ENCODE measurements at places on chromosomes 2 and 18.

GRCh38 chr2:101160454-101160853 is 9.3 kb upstream of the TBC1D8 start:
- DNase-seq = peak; percentile 69

DNA sequence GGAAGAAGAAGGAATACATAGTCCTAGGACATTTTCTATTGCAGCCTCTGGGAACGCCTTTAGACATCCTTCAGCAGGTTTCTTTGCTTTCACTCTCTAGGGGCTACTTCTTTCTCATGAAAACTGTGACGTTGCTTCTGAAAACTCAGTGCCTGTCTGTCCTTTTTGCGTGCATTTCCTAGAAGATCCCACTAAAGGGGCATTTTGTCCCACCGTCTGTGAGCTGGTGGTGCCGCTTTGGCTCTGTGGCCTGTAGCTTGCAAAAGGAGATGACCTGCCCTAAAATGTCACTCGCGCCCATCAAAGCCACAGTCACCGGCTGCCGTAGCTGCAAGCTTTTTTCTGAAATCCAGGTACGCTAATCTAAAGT is 579 bp downstream of the STAT4 start:
- DNase-seq = no peak

- DNase-seq = no peak
Observed at GRCh38 chr18:8912348-8913326, 189.9 kb upstream of the NDUFV2 start.

DNA sequence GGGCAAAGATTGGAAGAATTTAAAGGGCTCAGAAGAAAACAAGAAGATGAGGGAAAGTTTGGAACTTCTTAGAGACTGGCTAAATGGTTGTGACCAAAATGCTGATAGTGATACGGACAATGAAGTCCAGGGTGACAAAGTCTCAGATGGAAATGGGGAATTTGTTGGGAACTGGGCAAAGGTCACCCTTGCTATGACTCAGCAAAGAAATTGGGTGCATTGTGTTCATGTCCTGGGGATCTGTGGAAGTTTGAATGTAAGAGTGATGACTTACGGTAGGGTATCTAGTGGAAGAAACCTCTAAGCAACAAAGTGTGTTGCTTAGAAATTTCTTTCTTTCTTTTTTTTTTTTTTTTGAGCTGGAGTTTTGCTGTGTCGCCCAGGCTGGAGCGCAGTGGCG is 6.0 kb upstream of the IL1A start:
- DNase-seq = no peak

DNA sequence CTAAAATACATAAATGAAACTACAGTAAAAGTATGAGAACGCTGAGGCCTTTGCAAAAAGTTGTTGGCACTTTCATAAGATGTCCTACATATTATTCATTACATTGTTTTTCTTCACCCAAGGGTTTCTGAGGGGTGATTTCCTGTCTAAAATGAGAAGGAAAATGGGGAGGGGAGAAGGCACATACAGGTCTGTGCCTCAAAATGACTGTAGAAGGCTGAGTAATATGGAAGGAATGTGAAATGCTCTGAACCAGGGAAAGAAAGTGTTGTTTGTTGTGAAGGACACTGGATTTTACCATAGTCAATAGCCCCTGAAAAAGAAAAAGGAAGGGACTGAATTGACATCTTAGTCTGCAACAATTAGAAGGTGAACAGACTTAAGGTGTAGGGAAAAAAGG is 99.5 kb upstream of the RNF152 start:
- peak; percentile 72 for DNase-seq

DNA sequence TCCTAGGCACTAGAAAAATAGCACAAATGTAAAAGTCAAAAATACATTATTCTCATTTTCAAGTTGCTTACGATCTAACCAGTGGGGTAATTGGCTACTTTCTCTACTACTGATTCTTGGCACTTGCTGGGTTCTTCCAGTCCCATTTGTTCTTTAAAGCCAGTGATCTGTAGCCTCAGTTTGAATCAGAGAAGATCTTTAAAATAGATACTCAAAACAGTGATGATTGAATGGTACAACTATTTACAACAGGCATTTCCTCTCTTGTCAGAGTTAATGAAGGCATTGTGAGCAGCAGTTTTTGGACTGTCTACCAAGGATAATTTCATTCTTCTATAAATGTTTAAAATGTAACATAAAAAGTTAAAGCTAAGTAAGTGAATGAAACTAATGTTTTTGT is 128.3 kb upstream of the FSIP2 start:
- DNase-seq = no peak

DNA sequence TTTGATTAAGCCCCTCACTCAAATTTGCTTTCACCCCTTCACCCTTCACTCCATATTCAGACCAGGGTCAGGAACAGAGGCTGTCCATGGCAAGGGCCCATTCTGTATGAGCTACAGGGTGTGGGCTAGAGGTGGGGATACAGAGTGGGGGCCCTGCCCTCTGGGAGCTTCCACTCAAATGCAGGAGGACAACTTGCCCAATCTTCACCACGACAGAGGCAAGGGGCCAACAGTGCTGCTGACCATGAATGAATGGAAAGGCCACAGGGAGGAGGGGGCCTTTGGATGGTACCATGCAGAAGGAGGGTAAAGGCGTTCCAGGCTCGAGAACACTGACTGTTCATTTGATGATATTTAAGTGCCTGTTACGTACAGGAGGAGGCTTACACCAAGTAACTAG is 22.8 kb downstream of the ADRA2B start:
- no peak for DNase-seq

- DNase-seq = no peak
Observed at GRCh38 chr2:43152186-43152585, 74.2 kb downstream of the ZFP36L2 start.
